ENCODE measurements at places on chromosomes 1 and 21.

- no peak for DNase-seq
Observed at GRCh38 chr1:219938706-219939105, 10.3 kb upstream of the SLC30A10 start.

- DNase-seq: no peak
Observed at GRCh38 chr1:192980856-192981255, 78.3 kb downstream of the UCHL5 start.

DNA sequence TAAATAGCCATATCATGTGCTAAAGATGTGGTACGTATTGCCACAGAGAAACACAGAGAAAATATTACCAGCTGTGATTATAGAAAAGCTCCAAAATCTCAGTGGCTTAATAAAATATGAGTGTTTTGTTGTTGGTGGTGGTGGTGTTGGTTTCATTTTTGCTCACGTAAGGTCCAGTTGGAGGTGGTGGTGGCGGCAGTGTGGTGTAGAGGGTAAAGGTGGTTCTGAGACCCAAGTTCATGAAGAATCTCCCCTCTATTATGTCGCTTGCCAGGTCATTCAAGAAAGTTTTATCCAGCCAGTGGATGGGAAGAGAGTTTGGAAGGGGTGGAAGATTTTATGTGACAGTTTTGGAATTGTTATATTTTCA lies 217.6 kb upstream of the SAMSN1 start:
- DNase-seq: no peak

GRCh38 chr1:245168086-245168485 lies 13.3 kb downstream of the KIF26B start:
- no peak for DNase-seq

DNA sequence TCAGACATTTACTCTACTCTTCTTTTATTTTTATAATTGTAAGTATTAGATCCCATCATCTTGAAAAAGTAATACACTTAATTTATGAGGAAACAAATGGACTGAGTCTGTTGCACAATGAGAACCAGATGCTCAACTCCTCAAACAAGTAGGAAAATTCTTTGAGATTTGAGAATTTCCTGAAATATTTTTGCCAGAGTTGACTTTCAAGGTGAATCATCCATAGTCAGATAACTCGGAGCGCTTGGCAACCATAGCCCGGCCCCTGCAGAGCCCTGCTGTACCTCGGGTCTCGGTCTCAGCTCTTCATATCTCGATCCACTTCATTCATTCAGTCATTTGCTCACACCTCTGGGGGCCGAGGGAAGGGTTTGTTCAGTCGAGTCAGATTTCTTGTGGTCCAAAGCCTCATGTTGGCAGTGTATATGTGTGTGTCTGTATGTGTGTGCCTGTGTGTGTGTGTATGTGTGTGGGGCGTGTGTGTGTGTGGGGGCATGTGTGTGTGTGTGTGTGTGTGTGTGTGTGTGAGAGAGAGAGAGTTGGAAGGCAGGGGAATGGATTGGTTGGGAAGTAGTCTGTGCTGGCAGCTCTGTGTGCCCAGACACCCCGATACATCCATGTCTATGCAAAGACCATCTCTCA lies 18.1 kb upstream of the PCP4 start:
- DNase-seq: no peak

GRCh38 chr1:59673573-59674450 lies 140.9 kb upstream of the HOOK1 start:
- DNase-seq: no peak

- no peak for DNase-seq
Observed at GRCh38 chr1:89715677-89716076, 82.8 kb downstream of the LRRC8C start.

DNA sequence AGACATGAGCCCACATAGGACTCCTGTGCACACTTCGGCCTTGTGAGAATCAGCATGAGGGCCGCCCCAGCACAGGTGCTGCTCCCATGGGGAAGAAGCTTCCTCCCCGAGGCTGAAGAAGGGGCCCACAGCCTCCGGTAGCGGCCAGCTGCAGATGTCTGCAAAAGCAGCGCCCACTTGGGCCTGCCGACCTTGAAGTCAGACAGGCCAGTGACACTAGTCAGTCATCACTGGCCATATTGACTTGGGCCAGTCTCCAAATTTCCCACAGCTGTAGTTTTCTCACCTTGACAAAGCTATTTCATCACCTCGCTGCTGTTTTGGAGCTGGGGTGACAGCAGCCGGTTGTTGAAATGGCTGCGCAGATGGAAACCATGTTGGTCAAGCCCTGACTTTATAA lies 83.0 kb downstream of the RIPK4 start:
- no peak for DNase-seq

GRCh38 chr1:194903524-194903923 lies 1704.7 kb downstream of the KCNT2 start:
- DNase-seq: no peak

- DNase-seq: no peak
Observed at GRCh38 chr21:43701936-43702784, 16.8 kb upstream of the PDXK start.

- no peak for DNase-seq
Observed at GRCh38 chr21:24456358-24456757, 1150.9 kb downstream of the MRPL39 start.

DNA sequence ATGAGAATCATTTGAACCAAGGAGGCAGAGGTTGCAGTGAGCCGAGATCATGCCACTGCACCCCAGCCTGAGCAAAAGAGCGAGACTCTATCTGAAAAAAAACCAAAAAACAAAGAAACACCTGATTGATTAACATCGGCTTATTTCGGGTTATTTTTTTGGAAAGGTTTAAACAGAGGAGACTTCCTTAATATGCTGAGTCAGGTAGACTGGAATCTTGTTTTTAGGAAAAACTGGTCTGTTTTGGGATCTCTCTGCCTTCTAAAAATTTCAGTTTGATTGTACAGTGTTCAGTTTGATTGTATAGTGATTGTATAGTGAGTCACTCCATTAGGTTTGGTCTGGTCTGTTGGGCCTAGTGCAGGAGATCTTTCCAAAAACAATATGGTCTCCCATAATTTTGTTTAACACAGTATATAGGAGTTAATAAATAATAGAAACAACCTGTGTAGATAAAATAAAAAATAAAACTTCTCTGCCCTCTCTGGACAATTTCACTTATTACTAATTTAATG lies 196.3 kb upstream of the CHRM3 start:
- no peak for DNase-seq

DNA sequence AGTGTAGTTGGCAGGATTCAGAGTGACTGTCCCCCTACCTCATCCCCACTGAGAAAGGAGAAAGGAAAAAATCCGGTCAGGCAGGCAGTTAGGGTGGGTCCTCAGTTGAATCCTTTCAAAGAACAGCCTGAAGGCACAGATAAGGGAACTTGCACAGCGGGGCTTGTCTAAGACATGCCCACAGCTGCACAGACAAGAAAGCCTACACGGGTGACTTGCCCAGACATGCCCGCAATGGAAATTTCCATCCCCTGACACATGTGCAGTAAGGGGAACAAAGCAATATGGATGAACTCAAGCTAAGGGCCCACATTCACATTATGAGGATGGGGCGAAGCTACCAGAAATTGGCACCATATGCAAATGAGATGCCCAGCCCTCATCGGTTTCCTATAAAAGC lies 82.5 kb downstream of the DESI2 start:
- no peak for DNase-seq
